ENCODE measurements at places on chromosomes 5 and 9.
A peak's percentile ranks its signal among the peaks of the same experiment; 100 is the strongest.

GRCh38 chr5:20213803-20214202 lies 225.8 kb upstream of the CDH18 start:
- DNase-seq, result no peak

DNA sequence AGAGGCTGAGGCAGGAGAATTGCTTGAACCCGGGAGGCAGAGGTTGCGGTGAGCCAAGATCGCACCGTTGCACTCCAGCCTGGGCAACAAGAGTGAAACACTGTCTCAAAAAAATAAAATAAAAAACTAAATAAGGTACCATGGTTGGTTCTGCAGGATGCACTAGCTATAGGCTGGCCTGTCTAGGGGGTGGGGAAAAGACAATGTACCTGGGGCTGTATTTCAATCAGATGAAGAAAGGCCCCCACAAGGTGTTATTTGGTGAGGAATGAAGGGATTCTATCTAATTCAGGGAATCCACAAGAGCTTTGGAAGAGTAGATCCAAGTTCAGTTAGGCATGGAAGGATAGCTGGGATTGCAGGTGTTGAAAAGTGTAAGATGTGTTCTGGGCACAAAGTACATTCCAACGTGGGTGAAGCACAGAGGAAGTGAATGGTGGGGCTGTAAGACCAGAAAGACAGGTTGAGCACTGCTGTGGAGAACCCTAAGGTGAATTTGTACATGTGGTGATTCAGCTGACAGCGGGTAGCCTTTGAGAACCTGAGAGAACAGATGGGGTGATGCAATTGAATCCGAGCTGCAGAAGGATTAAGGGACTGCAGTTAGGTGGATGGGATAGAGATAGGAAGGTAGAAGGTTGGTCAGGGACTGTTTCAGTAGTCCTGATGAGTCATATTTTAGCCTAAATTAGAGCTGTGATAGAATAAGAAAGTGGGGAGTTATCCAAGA lies 71.8 kb downstream of the CAST start:
- DNase-seq, result peak; percentile 64

GRCh38 chr5:11298877-11299276 lies 537.8 kb upstream of the DAP start:
- DNase-seq, result no peak

GRCh38 chr5:158142156-158142555 lies 283.2 kb upstream of the CLINT1 start:
- no peak for DNase-seq

GRCh38 chr5:58075907-58076306 lies 384.0 kb downstream of the PLK2 start:
- DNase-seq, result no peak

DNA sequence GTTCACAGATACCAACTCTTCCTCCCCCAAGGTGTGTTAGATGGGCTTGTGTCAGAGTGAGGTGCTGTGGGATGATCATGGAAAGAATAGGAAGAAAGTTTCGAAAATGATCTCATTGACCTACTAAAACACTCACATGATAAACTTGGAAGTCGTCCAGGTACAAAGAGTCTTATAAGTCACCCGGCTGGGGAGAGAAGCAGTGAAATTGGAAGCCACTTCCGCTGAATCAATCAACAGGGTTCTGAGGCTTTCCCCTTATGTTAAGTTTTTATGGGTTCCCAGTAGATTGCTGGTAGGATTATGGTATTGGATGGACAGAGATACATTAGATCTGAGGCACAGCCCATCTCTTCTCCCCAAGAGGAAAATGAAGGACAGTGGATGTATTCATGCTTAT lies 218.8 kb upstream of the MSX2 start:
- no peak for DNase-seq

DNA sequence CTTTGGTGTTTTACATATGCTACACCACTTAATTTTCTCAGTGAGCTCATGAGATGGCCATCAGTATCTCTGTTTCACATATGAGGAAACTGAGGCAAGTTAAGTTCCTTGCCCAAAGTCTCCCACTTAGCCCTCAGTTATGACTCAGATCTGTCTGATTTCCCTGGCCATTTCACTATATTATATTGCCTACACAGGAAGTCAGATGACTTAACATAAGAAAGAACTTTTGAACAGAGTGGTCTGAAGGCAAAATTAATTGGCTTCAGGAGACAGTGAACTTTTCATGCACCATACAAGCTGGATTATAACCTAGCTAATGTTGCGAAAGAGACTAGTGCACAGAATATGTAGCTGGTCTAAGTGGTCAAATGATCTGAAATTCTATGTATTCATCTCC lies 221.6 kb downstream of the NFIB start:
- DNase-seq, result no peak

- no peak for DNase-seq
Observed at GRCh38 chr9:129513282-129513681, 107.6 kb downstream of the C9orf50 start.

DNA sequence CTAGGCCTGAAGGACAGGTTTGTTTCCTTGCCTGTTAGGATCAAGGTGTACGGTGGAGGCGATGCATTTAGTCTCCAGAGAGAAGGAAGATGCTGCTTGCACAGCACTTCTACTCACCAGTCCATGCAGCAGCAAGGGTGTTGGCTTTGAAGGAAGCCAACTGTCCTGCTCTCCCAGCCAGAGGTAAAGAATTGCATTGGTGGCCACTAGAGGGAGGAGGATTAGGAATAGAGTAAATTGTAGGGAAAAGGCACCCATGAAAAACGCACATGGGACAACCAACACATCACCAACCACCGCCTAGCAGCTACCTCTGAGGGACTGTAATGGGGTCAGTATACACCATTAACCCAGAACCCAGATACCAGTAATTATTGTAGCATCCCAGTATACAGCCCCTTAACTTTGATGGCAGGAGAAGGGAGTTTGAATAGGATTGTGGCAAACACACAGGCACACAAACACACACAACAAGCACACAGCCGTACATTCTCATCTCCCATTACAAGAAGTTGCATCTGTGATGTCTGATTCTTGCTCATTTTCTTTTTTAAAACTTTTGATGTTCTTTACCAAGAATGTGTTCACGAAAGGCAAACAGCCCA lies 267.7 kb downstream of the ADAMTS6 start:
- peak; percentile 75 for DNase-seq

GRCh38 chr9:16728137-16728508 lies 142.3 kb downstream of the BNC2 start:
- DNase-seq, result peak; percentile 50

GRCh38 chr5:74259572-74259971 lies 381.0 kb downstream of the ENC1 start:
- peak; percentile 58 for DNase-seq

GRCh38 chr9:114518599-114519022 lies 13.3 kb upstream of the WHRN start:
- peak; percentile 41 for DNase-seq

GRCh38 chr9:105053209-105053652 lies 125.3 kb upstream of the ABCA1 start:
- no peak for DNase-seq

GRCh38 chr5:66326276-66326675 lies 182.2 kb downstream of the SREK1 start:
- no peak for DNase-seq

GRCh38 chr5:2752821-2753439 lies 1.5 kb upstream of the IRX2 start:
- peak; percentile 78 for DNase-seq

DNA sequence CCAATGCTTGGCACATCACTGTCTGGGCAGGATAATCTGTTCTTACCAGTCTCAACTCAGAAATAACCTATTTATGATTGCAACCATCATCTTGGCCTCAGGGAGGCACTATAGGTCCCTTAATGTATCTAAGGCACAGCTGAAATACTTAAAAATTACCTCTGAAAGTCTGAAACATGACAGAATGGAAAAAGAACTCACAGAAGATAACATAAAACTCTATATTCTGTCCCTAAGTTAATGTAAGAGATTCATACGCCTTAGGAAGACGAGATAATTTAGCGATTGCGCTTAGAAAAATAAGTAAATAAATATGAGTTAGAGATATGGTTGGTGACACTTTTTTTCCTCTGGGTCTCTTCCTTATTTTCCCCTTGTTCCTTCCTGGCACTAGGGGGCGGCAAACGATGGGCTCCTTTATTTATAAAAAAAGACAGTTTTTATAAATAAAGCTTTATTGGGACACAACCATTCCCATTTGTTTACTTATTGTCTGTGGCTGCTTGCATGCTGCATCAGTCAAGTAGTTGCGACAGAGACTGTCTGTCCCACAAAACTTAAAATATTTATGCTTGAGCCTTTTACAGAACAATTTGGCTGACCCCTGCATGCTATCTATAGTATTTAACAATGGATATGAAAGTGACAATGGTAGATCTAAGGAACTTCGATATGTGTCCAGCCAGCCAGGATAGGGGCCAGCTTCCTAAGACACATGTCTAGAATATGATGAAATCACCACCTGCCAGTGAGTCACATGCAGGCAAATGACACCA lies 79.6 kb downstream of the PDE4D start:
- DNase-seq, result peak; percentile 73

DNA sequence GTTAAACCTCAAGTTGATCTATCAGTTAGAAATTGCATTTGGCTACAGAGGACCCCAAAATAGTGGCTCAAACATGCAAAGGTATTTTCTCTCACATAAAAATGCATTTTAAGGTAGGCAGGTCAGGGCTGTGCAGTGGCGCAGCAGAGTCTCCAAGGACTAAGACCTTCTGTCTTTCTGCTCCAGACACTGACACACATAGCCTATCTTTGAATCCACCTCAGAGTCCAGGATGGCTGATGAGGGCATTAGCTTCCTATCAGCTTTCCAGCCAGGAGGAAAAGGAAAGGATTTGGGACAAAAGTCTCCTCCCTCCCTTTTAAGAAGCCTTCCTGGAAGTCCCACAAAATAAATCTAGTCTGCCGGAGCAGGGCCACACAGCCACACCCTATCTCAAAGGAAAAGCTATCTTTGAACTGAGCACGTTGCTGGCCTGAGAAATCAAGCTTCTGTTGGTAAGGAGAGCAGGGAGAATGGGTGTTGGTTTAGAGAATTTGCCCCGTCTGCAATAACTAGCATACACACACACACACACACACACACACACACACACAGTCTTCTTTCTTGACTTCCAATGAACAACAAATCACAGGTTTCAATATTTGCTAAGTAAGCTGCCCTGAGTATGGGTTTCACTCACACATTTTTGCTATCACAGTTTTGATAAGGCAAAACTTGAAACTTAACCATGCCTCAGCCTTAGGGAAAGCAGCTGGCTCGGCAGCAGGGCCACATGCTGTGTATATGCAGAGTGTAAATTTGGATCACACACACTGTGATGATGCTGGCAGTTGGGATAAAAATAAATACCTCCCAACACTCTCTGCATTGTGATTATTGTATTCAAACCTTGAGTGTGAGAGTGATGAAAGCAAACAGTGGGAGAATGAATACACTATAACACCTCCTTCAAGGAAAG lies 116.6 kb upstream of the MAP3K1 start:
- DNase-seq, result no peak

- DNase-seq, result no peak
Observed at GRCh38 chr9:103977163-103977562, 116.9 kb upstream of the SMC2 start.

DNA sequence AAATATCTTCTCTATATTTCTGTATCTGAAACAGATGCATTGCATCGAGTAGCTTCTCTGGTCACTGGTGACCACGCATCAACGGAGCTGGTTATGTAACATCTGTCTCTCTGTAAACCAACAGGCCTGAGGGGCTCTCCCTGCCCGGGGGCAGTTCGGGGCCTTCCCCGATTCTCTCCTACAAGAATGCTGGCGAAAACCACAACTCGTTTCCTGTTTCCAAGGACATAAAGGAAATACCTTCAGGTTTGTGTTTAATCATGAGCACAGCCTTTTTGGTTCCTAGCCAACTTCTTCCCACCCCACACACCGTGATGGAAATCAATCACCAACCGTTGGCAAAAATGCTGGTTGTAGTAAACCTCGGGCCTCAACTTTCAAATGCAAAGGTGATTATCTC lies 25.1 kb downstream of the GDNF start:
- DNase-seq, result no peak

DNA sequence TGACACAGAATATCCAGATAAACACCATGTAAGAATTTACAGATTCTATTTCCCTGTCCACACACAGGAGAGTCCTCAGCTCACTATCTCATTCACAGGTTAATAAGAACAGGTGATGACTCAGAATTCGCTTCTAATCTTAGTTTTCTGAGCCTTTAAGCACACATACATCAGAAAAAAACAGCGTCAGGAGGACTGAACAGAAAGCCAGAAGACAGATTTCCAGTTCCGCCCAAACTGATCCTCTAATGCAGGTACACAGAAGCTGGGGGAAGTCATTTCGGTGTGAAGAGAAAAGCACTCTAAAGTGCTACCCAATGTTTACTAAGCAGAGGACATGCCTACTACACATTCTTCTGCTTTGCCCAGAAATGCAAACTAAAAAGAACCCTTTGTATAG lies 1.6 kb downstream of the CEMIP2 start:
- no peak for DNase-seq

GRCh38 chr5:123571927-123572326 lies 60.0 kb downstream of the CSNK1G3 start:
- no peak for DNase-seq

DNA sequence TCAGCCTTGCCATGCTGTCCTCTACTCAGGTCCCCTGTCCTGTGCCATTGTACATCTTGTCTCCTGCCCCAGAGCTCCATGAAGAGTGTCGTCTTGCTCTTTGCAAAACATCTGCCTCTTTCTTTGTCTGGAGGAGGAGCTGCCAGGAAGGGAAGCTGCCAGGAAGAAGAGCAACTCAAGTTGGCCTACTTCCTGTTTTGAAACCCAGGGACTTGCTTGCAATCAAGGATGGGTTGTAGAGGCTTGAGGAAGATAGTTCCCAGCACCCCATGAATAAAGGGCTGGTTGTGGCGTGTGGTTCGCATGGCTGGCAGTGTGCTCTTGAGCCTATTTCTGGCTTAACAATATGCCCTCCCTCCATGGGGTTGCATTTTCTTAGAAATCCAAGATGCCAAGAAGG lies 53.0 kb upstream of the CPEB4 start:
- no peak for DNase-seq

DNA sequence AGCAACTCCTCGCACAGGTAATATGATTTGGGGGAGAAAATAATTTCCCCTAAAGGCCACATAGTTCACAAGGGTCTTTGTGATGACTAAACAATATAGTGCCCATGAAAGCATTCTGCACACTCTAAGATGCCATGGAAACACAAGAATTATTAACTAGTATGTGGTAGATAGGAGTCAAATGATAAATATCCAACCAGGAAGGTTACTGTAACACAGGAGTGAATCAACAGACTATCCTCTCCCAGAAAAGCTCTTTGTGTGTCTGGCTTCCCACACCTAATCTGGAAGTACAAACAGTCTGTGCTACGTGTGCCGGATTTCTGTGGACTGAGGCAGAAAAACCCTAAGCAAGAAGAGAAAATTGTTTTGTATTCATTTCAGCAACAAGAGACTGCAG lies 70.0 kb downstream of the OTP start:
- DNase-seq, result no peak

GRCh38 chr5:52996979-52997378 lies 7.8 kb downstream of the ITGA2 start:
- DNase-seq, result no peak

DNA sequence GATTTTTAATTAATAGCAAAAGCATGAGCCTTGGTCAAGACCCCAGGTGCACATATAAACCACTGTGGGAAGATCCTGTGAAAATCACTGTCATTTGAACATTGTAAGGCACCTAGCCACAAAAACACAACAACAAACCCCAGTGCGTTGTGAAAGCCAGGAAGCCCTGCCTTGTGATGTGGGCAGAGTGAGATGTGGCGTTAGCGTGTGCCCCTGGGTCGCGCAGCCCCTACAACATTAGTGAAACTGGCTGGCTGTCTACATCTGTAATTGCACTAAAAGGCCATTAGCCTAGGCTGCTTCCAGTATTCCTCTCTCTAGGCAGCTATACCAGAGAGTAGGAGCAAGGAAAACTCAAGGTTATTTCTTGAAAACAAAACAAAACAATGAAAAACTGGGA lies 21.1 kb upstream of the PDZD2 start:
- DNase-seq, result no peak

All from endodermal cell (in vitro differentiated cells).